Activated gamma-delta T cell (primary cell): ENCODE measurements at places on chromosomes 2 and 18.
A peak's percentile ranks its signal among the peaks of the same experiment; 100 is the strongest.

- DNase-seq, result no peak
Measured at GRCh38 chr2:190179754-190180312, 117.3 kb upstream of the MSTN start.

DNA sequence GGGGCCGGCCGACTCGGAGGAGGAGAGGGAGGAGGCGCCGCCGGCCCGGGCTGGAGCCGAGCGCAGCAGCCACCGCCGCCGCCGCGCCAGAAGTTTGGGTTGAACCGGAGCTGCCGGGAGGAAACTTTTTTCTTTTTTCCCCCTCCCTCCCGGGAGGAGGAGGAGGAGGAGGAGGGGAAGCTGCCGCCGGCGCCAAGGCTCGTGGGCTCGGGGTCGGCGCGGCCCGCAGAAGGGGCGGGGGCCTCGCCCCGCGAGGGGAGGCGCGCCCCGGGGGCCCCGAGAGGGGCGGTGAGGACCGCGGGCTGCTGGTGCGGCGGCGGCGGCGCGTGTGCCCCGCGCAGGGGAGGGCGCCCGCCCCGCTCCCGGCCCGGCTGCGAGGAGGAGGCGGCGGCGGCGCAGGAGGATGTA is 316 bp downstream of the CRIM1 start:
- no peak for DNase-seq

- no peak for DNase-seq
Measured at GRCh38 chr2:9228781-9229469, 22.3 kb downstream of the ASAP2 start.

- DNase-seq, result no peak
Measured at GRCh38 chr2:185895828-185896693, 157.5 kb downstream of the FSIP2 start.

- DNase-seq, result no peak
Measured at GRCh38 chr18:68177807-68178702, 536.9 kb downstream of the TMX3 start.

- no peak for DNase-seq
Measured at GRCh38 chr18:74356959-74357358, 41.3 kb downstream of the C18orf63 start.

GRCh38 chr18:62741584-62741983 is 26.2 kb downstream of the PHLPP1 start:
- no peak for DNase-seq

- DNase-seq, result no peak
Measured at GRCh38 chr2:37831081-37831780, 93.9 kb upstream of the RMDN2 start.

DNA sequence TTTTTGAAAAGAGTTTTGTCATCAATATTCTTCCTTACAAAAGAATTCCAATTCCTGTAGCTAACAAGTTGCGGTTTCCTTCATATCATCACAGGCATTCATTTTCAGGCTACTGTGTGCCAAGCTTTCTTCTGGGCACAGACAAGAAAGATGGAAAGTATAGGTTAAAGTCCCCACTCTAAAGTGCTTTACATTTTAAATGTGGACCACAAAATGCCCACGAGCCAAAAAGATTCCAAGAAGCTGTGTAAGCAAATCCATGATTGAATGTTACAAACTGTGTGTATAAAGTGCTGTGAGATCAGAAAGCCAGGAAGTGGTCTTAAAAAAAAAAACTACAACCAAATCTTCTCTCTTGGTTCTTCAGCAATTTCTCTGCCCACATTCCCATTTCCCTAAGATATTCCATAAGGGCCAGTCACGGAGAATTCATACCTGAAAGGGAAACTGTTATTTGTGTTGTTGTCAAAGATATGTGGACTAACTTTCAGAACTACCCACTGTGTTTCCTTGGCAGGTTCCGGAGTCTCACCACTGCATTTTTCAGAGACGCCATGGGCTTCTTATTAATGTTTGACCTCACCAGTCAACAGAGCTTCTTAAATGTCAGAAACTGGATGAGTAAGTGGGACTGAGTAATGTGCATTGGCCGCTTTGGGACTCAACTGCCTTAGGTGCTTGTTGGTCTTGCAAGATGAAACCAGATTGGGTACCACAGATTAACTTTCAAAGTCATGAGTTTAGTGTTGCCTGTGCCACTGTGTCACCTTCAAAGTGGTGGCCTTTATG is 55.7 kb downstream of the RAB27B start:
- no peak for DNase-seq

GRCh38 chr2:23206650-23207049 is 178.3 kb upstream of the KLHL29 start:
- DNase-seq, result no peak

- no peak for DNase-seq
Measured at GRCh38 chr18:9578306-9578705, 36.1 kb downstream of the PPP4R1 start.

- DNase-seq, result no peak
Measured at GRCh38 chr18:40907842-40908241, 1047.2 kb upstream of the PIK3C3 start.

DNA sequence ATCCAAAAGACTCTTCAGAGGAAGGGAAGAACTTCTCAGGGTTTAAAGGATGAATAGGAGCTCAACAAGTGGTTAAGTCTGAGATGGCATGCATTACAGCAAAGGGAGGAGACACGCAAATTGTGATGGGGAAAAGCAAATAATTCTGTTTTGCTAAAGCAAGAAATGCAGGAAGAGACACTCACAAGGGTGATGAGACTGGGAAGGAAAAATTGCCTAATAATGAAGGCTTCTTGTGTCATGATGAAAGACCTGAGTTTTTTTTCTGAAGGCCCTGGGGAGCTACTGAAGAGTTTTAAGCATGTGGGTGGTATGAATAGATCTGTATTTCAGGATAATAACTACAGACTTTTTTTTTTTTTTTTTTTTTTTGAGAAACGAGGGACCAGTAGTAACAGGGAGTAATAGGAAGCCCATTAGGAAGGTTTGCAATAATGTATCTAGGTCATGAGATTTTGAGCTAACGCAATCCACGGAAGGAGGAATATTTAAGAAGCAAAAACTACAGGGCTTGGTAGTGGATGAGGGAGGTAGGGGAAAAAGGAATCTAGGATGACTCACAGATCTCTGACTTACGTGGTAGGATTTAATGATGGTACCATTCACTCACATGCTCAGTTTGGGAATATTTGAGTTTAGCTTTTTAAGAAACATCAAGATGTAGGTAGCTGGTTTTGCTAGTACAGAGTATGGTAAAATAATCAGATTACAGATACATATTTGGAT is 16.0 kb upstream of the SERPINB3 start:
- no peak for DNase-seq

- peak; percentile 2 for DNase-seq
Measured at GRCh38 chr2:209591021-209591420, 167.2 kb downstream of the MAP2 start.

- DNase-seq, result no peak
Measured at GRCh38 chr2:20670315-20671035, 3.5 kb downstream of the GDF7 start.

GRCh38 chr2:72220170-72220569 is 72.5 kb upstream of the CYP26B1 start:
- no peak for DNase-seq

DNA sequence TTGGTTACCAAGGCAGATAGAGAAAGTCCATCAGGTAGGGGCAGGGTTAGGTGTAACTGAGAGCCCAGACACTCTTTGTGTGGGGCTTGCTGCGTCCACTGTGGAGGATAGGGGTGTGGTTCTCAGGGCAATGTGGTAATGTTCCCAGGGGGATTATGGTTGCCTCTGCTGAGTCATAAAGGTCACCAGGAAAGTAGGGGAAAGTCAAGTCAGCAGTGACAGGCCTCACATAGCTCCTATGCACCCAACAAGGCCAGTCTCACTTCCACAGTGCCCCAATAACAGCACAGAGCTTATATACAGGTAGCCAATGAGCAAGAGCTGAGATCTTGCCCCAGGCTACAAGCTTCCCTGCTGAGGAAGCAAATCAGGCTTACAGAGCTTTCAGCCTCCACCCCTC is 1438.0 kb upstream of the ZEB2 start:
- DNase-seq, result no peak

DNA sequence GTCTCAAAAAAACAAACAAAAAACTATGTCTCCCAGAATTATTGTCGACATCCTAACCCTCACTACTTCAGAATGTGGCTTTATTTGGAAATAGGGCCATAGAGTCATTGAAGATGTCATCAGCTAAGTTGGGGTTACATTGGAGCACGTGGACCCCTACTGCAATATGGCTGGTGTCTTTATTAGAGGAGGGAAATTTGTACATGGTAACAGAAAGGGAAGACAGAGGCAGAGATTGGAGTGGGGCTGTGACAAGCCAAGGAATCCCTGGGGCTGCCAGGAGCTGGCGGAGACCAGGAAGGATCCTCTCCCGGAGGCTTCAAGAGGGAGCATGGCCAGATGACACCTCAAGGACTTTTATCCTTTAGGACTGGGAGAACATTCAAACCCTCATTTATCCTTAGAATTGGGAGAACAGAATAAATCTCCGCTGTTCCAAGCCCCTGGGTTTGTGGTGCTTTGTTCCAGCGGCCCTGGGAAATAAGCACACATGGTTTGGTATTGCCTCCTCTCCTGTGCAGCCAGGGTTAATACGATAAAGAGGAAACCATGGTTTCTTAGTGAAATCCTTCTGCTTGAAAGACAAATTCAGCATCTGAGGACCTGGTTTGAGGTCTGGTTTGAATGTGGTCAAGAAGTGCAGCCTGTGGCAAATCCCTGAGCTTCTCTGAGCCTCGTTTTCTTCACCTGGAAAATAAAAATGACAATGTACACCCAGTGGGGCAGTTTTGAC is 184.7 kb downstream of the MYCN start:
- DNase-seq, result no peak

- DNase-seq, result no peak
Measured at GRCh38 chr2:70919672-70920366, 15.9 kb upstream of the ATP6V1B1 start.

- no peak for DNase-seq
Measured at GRCh38 chr2:108908713-108909070, 80.3 kb downstream of the EDAR start.

DNA sequence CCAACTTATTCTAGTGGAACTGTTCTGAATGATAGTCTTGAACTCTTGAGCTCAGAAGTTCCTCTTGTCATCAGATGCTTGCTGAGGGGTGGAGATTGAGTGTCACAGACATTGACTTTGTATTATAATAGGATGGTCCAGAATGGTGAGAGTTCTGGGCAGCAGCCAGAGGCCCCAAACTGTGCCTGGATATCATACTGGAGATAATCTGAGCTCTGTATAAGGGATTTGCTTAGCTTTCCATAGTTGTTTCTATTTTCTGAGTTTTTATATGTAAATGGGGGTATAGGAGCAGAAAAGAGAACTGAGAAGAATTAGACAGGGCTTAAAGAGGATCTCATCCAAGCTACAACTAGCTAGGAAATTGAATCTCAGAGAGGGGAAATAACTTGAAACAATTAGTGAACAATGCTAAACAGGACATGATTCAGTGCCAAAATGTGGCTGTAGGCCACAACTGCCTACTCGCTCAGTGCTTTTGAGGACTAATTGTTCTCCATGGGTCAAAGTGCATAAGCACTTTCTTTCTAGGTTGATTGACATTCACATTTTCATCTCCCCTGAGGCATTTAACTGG is 10.1 kb upstream of the LCLAT1 start:
- no peak for DNase-seq

- no peak for DNase-seq
Measured at GRCh38 chr18:3998698-3999333, 456.3 kb downstream of the DLGAP1 start.

DNA sequence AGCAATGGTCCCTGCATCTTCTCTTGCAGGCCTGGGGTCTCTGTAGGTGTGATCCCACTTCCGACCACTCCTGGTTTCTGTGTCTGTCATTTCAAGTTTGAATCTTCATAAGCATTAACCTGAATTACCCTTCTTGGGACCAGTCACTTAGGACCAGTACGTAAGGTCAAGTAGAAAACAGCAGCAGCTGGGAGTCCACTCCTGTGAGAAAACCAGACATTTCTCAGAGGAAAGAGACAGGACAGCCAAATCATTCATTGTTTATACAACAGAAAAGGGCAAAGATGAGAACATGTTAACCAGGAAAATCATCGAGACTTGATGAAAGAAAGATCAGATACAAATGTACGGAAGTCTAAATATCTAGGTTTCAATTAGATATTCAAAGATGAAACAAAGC is 163.0 kb downstream of the MREG start:
- no peak for DNase-seq

DNA sequence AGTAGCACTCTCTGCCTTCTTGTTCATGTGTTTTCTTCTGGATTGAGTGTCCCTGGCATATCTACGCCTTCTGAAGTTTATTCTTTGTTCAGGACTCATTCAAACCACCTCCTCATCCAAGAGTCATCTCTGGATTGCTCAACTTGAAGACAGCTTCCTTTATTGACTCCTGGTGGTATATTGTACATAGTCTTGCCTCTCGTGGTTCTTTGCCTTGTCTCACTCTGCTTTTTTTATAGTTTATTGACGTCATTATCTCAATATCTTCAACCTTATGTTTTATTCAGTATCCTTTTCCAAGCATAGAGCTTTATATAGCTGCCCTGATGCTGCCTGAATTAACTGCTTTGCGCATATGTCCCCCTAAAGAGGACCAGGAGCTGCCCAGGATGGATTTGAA is 161.7 kb downstream of the INSIG2 start:
- no peak for DNase-seq

DNA sequence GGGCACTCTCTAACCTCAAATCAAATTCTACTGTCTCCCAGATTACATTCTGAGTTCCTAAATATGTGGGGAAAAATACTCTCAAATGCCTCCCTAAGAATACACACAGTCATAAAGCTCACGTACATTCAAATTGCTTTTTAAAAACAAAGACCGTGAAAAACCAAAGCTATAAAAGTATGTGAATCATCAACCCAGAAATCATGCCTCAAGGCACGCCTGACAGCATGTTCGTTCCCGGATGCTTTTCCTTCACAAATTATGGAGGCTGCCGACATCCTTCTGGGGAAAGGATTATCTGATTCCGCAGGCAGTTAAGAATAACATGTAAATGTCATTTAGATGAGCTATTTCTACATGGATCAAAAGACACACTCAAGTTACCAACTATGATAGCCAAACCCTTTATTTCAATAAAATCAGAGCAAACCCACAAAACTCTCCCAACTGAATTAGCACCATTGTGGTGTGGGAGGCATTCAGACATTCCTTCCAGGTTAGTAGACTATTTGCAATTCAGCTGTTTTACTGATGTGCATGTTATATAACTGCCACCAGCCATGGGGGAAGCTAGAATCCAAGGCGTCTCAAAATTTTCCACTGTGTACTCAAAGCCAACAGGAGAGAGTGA is 398.2 kb upstream of the TRIB2 start:
- no peak for DNase-seq

- DNase-seq, result no peak
Measured at GRCh38 chr18:43574974-43575373, 297.7 kb upstream of the SYT4 start.

DNA sequence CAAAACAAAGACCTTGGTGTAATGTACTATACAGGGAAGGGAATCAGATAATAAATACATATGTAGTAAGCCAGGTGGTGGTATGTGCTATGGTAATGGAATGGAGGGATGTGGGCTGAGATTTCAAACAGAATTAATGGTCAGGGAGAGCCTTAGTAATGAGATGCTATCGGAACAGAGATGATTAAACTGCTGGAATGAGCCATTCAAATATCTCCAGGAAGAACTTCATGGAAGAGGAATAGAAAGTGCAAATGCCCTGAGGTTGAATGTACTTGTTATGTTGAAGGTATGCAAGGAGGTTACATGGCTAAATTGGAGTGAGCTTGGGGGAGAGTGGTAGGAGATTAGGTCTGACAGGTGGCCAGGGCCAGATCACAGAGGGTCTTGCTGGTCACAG is 5.1 kb downstream of the SERPINB11 start:
- no peak for DNase-seq
